ENCODE measurements at places on chromosomes 6 and 20. TPM values are rescaled to one million over a fixed set of nuclear protein-coding genes. Genes with fewer than 3 reads are reported as not detected.
A peak's percentile ranks its signal among the peaks of the same experiment; 100 is the strongest.

Gene SIRPD
- total RNA-seq: not detected

DNA sequence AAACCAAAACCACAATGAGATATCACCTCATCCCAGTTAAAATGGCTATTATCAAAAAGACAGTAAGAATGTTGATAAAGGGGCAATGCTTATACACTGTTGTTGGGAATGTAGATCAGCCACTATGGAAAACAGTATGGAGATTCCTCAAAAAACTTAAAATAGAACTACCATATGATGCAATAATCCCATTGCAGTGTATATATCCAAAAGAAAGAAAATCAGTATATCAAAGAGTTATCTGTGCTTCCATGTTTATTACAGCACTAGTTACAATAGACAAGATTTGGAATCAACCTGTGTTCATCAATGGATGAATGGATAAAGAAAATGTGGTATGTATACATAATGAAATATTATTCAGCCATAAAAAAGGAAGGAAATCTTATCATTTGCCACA is 3.5 kb upstream of the FABP7 start:
- DNase-seq: no peak

- DNase-seq: no peak
These were observed 6.0 kb upstream of the RBM38 start for GRCh38 chr20:57384953-57385761.

GRCh38 chr6:125957845-125958244 is 1.3 kb downstream of the HINT3 start:
- DNase-seq: no peak

- DNase-seq: no peak
These were observed 15.4 kb downstream of the FOXC1 start for GRCh38 chr6:1624851-1625781.

- no peak for DNase-seq
These were observed 578 bp upstream of the PTGIS start for GRCh38 chr20:49568278-49569151.

DNA sequence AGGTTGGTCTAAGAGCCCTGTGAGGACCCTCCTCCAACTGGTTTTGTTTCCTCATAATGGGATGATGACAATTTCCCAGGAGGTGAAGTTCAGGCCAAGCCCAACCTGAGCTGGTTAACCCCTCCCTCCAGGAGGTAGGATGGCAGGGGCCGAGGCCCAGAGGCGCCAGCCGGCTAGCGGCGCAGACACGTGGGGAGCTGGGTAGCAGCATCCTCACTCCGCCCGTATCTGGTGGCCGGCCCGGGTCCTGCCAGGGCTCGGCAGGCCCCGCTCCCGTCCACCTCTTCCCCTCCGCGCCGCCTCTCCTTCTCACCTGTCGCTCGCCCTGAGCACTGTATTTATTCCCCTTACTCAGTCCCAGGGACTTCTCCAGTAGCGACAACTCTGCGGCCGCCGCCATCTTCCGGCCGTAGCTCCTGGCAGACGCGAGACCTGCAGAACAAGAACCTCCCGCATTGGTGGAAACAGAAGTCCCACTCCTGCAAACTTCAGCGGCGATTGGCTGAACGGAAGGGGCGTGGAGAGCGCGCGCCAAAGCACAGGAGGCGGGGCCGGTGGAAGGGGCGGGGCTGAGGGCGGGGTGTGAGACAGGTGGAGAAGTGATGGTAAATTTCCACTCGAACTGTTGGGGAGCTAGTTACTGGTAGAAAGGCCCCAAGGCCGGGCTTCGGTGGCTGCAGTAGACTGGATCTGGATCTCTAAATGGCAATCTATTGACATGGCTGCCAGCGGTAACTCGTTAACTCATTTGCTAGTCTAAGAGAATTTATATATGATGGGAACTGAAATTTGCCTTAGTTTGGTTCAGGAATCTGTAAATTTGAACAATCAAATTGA is at the start of gene EEF1E1:
Gene EEF1E1, minus strand, starts transcription at position 427 of the 837 bp plus-strand sequence. Its CDS starts 27 bp downstream, at position 400.
- peak; percentile 94 for DNase-seq

DNA sequence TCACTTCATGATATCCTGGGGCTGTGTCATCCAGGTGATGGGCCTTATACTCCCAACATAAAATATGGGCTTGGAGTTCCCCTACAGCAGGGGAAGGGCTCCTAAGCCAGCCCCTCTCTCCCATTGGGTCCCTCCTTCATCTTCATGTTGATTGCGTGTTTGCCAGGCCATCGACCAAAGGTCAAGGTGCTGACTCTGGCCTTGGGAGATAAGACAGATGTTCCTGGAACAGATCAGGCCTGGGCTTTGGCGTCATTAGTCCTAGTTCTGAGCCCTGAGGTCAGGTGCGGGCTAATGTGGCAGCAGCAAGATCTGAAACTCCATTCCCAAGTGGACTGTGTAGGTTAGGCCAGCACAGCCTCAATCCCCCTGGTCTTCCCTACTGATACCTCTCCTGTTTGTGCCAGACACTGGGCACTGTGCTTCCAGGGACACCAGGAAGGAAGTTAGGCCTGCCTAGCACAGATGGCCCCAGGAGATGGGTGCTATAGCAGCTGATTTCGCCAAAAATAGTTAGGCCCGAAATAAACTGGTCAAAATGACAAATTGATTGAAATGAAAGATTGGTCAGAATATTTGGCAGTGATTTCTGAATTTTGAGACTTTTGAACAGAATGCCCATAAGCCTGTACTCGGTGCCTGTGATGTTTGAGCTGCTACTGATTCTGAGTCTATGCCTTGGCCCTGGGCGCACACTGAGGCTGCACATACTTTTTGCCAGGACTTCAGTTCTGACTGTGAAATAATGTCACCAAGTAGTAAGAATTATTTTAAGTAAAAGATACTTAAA is 28.8 kb downstream of the EPB41L1 start:
- DNase-seq: no peak

Data from tibial nerve (tissue), 4 donors.